ENCODE measurements at places on chromosomes 5 and 9.

DNA sequence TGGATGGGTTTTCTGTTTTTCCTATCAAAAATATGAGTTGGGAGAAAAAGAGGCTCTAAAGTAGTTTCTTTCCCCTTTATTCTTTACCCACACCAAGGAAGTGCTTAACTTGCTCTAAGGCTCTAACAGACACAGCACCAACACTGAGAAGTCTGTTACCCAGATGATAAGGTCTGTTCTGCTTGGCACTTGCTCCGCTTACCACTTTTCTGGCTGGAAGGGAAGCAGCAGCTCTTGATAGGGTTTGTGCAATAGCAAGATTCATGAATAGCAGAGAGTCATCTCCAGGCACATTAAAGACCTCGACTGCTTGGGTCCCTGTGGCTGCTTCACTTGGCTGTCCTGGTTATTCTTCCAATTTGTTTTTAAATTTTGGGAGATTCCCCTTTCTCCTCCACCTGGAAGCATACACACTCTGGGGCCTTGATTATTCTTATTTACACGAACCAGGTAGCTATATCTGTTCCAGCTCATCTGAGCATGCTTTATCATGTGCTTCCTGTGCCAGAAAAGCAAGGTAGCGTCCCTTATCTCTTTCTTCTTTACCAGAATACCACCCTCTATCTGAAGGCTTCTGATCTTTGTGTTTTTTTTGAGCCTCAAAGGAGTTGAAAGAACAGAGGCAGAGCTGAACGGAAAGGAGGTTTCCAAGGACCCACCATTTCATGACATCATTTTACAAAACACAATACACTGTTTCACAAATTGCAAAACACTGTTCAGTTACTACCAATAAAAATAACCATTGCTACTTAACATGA, 24.8 kb downstream of the PPP3R2 start:
- DNase-seq = no peak

DNA sequence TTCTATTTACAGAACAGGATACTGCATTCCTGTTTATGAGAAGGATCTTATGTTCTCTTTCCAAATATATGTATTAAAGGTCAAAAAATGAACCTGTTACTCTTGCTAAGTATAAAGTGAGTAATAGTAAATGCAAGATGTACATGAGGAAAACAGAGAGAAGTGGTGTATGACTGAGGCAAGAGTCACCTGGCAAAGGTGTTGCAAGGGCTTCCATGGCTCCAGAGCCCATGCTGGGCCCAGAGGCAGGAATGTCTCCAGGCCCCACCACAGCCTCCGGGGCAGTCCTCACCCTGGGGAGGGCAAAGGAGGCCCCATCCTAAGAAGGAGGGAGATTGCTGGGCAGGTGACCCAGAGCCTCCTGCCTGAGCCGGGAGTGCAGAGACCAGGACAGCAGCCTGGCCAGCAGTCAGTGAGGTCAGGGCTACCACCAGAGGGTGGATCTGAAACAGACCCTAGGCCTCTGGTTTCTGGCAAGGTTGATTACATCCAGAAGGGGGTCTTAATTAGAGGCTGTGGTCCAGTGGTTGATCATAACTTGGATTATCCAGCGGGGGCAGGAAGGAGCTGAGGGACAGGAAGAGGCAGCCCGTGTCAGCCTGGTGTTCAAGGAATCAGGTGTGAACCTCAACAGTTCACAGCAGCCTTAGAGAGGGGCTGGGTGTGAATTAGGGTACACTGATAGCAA, 57.3 kb upstream of the CPLX2 start:
- DNase-seq = no peak

GRCh38 chr9:132708769-132709430, 38.6 kb downstream of the GTF3C4 start:
- DNase-seq = no peak

GRCh38 chr5:112968411-112969106, 8.0 kb upstream of the DCP2 start:
- DNase-seq = no peak

DNA sequence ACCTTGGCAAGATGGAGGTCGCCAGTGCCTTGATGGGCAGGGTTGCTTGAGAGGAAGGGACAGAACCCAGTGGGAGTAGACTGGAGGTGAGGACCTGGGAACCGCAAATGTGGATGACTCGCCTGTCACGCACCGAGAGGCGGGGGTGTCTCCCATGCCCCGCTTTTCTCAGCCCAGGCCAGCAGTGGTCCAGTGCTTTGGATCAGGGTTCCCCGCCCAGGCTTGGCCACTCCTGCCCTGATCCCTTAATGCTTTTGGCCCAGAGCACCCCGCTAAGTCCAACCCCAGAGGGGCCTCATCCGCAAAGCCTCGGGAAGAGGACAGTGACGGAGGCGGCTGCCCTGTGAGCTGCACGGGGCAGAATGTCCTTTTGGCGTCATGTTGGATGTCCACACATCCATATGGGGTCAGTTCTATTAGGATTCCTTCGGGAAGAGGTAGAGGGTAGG, 2.4 kb downstream of the MRPS2 start:
- no peak for DNase-seq

Measured in NCI-H2171 (cell line).